ENCODE measurements at places on chromosomes 6 and 20.

DNA sequence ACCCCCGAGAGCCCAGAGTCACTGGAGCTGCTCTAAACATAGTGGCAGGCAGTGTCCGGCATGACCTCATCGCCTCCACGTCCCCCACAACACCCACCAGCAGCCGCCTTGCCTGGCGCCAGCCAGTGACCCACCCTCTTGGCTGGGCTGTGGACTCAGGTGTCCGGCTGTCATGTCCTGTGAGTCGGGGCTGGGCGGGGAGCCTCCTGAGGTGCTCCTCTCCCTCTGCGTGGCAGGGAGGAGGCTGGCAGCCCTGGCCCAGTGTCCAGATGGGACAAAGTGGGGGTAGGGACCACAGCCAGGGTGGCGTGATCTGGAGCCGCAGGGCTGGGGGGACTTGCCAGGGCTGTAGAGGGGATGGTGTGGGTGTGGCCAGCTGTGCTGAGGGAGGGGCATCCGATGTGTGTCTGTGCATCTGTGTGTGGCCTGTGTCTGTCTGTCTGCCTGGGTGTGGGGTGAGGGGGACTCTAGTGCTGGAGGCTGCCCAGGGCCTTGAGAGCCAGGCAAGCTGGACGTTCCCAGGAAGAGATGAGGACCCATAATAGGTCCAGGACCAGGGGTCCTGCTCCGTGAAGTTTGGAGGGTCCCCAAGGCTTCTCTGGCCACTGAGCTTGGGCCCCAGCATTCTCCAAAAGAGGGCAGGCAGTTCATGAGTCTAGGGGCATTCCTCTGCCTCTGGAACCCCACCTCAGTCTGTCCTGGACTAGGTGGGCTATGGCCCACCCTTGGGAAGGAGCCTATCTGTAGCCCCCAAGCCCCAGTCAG is 2.3 kb upstream of the SOX18 start:
- peak; percentile 86 for DNase-seq

DNA sequence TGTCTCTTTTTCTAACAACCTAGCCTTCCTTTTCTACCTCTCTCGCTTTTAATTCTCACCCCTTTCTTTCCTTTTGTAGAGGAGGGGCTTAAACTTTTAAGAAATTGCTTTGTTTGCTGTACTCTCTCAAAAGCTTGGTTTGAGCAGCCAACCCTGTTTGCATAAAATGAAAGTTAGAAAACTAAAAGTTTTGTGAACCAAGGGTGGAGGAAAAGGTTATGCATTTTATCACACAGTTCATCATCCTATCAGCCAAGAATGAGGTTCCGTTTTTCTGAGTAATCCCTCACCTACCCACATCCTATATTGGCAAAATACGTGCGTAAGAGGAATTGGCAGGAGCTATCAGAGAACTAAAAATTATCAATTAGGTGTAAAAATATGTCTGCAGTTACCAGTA is 42.8 kb upstream of the LOC128125822 start:
- DNase-seq: no peak

- no peak for DNase-seq
Observed at GRCh38 chr20:4131911-4132310, 116.6 kb upstream of the RNF24 start.

- no peak for DNase-seq
Observed at GRCh38 chr6:134574491-134574890, 256.6 kb upstream of the SGK1 start.

- DNase-seq: no peak
Observed at GRCh38 chr20:3188823-3189413, 15.6 kb downstream of the DDRGK1 start.

DNA sequence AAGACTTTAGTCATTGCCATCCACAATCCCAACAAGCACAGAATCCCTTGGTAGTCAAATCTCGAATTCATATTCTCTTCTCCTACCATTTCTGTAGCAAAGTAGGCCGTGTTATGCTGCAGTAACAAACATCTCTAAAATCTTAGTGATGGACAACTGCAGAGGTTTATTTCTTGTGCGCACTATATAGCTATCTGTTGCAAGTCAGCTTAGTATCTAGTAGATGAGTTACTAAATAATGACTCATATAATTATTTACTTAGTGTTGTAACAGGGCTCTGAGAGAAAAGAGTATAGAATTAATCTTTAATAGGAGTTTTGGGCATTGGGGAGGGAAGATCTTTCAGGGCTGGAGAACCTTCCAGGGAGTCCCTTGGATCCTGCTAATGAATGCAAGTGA is 73.3 kb downstream of the CAP2 start:
- DNase-seq: no peak

Data from dermis microvascular lymphatic vessel endothelial cell (primary cell).